Stimulated activated CD4-positive, alpha-beta T cell treated with anti-CD3 and anti-CD28 coated beads, Interleukin-2, amount 100 ng/mL, for 4 hours (primary cell): ENCODE measurements at places on chromosomes 7 and 10.

- DNase-seq, result peak; percentile 8
Measured at GRCh38 chr7:72493850-72494661, 81.9 kb upstream of the CALN1 start.

GRCh38 chr10:7969623-7970022 is 84.9 kb upstream of the GATA3 start:
- DNase-seq, result no peak

GRCh38 chr7:8109196-8110022 is 140.8 kb downstream of the GLCCI1 start:
- no peak for DNase-seq

DNA sequence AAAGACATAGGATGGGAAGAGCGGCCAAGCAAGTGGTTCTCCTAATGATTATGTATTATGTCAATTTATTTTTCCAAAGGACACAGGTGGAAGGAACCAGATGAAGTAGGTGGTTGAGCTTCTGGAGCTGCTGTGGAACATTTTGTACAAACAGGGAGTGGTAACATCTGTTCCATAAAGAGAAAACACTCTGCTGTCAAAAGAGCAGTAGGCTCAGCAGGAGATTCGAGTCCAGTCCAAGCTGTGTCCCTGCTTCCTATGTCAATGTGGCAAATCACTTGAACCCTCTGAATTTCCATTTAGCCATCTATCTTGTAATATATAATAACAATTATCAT is 448.0 kb upstream of the ANKRD30A start:
- no peak for DNase-seq

- DNase-seq, result no peak
Measured at GRCh38 chr7:25392588-25393338, 164.5 kb upstream of the NPVF start.

- no peak for DNase-seq
Measured at GRCh38 chr10:50275650-50276235, 24.4 kb upstream of the ASAH2 start.

DNA sequence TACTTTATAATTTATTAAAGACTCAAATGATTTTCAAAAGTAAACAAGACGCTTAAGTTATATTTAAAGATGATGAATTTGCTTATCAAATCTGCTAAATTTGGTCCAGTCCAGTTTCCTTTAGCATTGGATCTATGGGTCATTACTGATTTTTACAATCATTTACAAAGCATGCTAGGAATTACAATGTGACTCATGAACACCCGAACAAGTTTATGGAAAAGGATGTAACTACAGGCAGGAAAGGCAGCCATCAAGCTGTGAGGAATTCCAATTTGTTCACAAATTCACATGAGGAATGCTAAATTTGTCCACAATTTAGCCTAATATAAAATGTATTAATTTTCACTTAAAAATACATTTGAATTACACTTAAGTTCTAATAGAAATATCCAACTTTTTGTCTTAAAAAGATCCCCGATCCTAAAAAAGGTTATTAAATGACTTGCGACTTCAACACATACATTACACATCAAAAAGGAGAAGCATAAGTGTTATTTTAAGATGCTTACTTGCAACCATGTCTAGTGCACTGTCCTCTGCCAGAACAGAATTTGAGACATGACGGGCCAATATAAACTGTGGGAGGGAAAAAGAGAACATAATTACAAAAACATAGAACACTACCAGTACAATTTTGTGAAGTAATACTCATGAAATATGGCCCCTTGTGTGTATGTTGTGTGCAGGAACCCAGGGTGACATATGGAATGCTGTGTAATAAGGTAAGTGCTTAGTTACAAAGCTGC is 194.2 kb upstream of the SLC26A5 start:
- DNase-seq, result no peak

- DNase-seq, result no peak
Measured at GRCh38 chr7:36762394-36762793, 38.1 kb upstream of the AOAH start.

- DNase-seq, result no peak
Measured at GRCh38 chr7:80110376-80110775, 24.3 kb upstream of the GNAI1 start.
